Bronchial epithelial cell (primary cell): ENCODE measurements at places on chromosomes 13 and 19. TPM values are rescaled to one million over a fixed set of nuclear protein-coding genes. Genes with fewer than 3 reads are reported as not detected.

Gene RETN
- total RNA-seq, result not detected in 2 replicates

Gene GIPR
- total RNA-seq, result 0.38 and 0.53 TPM in 2 replicates

Gene CEACAM8
- not detected in 2 replicates for total RNA-seq

Gene HSH2D
- total RNA-seq, result 0.26 and 0.38 TPM in 2 replicates

Gene SLC17A7
- total RNA-seq, result not detected in 2 replicates

Gene ZNF599
- 1.9 and 2.4 TPM in 2 replicates for total RNA-seq

Gene CCDC70
- total RNA-seq, result not detected in 2 replicates

Gene PRR19
- total RNA-seq, result not detected in 2 replicates

Gene ZNF439
- total RNA-seq, result 0.53 and 1.7 TPM in 2 replicates

Gene ICAM4
- total RNA-seq, result 4.0 and 10.8 TPM in 2 replicates

Gene OLFM4
- total RNA-seq, result not detected in 2 replicates

Gene APLP1
- 0.26 and 0.51 TPM in 2 replicates for total RNA-seq

Gene HSD17B14
- 1.3 and 1.9 TPM in 2 replicates for total RNA-seq

Gene WDR87
- total RNA-seq, result not detected in 2 replicates

Gene LACC1
- total RNA-seq, result 6.1 and 8.7 TPM in 2 replicates

Gene KLK4
- total RNA-seq, result not detected in 2 replicates

Gene ICAM1
- total RNA-seq, result 0.79 and 0.90 TPM in 2 replicates

Gene CPAMD8
- total RNA-seq, result 0.53 and 1.9 TPM in 2 replicates

Gene SULT2B1
- 3.4 and 17.2 TPM in 2 replicates for total RNA-seq

Gene PDE4C
- total RNA-seq, result 0.26 and 0.38 TPM in 2 replicates

Gene YIF1B
- 30.0 and 51.5 TPM in 2 replicates for total RNA-seq
